ENCODE measurements at places on chromosomes 4 and X.
A peak's percentile ranks its signal among the peaks of the same experiment; 100 is the strongest.

DNA sequence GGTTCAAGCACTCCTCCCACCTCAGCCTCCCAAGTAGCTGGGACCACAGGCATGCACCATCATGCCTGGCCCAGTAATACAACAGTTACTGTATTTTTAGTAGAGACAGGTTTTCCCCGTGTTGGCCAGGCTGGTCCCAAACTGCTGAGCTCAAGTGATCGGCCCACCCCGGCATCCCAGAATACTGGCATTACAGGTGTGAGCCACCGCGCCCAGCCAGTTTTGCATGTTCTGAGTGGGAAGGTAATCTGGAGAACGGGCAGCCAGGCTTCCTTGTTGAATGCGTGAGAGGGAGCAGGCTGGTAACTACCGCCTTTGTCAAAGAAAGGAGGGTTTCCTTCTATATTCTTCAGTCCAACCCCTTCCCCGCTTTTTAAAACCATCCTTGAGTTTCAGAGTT lies 9.1 kb downstream of the NOCT start:
- peaks cover 16% of the 10 kb centered on the region for H3K36me3 ChIP-seq
- no peaks in the 10 kb centered on the region for H3K27me3 ChIP-seq
- no peak overlapping the region for H3K4me3 ChIP-seq

GRCh38 chrX:144732588-144732987 lies 514.7 kb upstream of the SPANXN1 start:
- H3K27me3 ChIP-seq: no peaks in the 10 kb centered on the region
- no peak overlapping the region for H3K4me3 ChIP-seq
- DNase-seq: no peak
- H3K36me3 ChIP-seq: no peaks in the 10 kb centered on the region
- no peak overlapping the region for H3K27ac ChIP-seq

DNA sequence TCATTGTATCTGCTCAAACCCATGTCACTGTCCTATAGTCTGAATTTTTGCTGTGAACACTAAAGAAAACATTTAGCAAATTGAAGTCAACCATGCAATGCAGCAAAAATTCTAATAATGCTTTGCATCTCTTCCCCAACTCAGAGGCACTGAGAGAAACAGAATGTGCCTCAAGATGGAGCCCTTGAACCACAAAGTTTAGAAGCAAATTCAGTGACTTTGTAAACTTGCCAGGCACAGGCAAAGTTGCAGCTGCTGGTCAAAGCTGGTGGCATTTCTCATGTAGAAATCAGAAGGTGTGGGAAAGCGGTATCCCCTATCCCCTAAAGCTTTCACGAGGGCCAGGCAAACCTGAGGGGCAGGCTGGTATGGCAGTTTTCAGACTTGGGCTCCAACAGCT lies 121.7 kb upstream of the DIPK2B start:
- no peak overlapping the region for H3K27ac ChIP-seq
- no peaks in the 10 kb centered on the region for H3K4me1 ChIP-seq
- H3K27me3 ChIP-seq: peaks cover 17% of the 10 kb centered on the region
- no peak for DNase-seq

- H3K36me3 ChIP-seq: peaks cover 16% of the 10 kb centered on the region
- H3K27me3 ChIP-seq: no peaks in the 10 kb centered on the region
- peak overlapping the region; percentile 97 for H3K27ac ChIP-seq
- DNase-seq: no peak
- H3K4me3 ChIP-seq: peak overlapping the region; percentile 93
- H3K4me1 ChIP-seq: peaks cover 16% of the 10 kb centered on the region
These were observed 780 bp upstream of the NKRF start for GRCh38 chrX:119607018-119607389.

- no peak overlapping the region for H3K4me3 ChIP-seq
- H3K36me3 ChIP-seq: no peaks in the 10 kb centered on the region
- peaks cover 9% of the 10 kb centered on the region for H3K4me1 ChIP-seq
These were observed 28.8 kb upstream of the TRPC3 start for GRCh38 chr4:121980643-121981042.

GRCh38 chrX:153708415-153708814 lies 15.8 kb downstream of the BCAP31 start:
- no peak overlapping the region for H3K27ac ChIP-seq
- H3K36me3 ChIP-seq: peaks cover 33% of the 10 kb centered on the region
- no peak for DNase-seq
- no peak overlapping the region for H3K4me3 ChIP-seq

GRCh38 chrX:105483011-105483410 lies 262.5 kb upstream of the TEX13A start:
- no peak overlapping the region for H3K4me3 ChIP-seq
- H3K27me3 ChIP-seq: no peaks in the 10 kb centered on the region
- H3K27ac ChIP-seq: no peak overlapping the region
- H3K4me1 ChIP-seq: no peaks in the 10 kb centered on the region
- DNase-seq: no peak
